ENCODE measurements at places on chromosomes 1 and 21.

DNA sequence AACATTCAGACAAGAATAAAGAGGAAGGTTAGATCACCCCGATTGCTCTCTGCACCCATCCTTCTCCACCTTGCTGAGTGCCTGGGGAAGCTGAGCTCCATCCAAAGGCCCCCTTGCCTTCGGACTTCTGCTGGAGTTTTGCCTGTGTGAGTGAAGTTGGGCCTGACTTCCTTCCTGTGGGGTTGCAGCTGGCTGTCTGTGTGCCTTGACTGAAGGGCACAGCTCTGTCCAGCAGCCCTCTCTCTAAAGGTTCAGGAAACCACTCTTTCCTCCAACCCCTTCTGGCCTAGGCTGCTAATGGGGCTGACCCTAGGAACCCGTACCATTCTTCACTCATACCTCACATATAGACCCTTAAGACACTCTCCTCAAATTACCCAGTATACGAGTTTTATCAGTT lies 173.4 kb upstream of the HMCN1 start:
- DNase-seq: no peak

GRCh38 chr21:25487046-25487594 lies 120.2 kb downstream of the MRPL39 start:
- DNase-seq: no peak

GRCh38 chr1:100607628-100608240 lies 69.8 kb downstream of the GPR88 start:
- no peak for DNase-seq

DNA sequence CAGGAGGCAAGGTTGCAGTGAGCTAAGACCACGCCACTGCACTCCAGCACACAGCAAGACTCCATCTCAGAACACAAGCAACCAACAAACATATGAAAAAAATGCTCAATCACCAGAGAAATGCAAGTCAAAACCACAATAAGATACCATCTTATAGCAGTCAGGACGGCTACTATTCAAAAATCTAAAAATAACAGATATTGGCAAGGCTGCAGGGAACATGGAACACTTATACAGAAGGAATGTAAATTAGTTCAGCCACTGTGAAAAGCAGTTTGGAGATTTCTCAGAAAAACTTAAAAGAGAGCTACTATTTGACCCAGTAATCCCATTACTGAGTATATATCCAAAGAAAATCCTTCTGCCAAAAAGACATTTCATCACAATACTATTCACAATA lies 27.6 kb upstream of the POGK start:
- DNase-seq: no peak

Data from nephron progenitor cell (in vitro differentiated cells).